ENCODE measurements at places on chromosomes 1 and 21.
A peak's percentile ranks its signal among the peaks of the same experiment; 100 is the strongest.

DNA sequence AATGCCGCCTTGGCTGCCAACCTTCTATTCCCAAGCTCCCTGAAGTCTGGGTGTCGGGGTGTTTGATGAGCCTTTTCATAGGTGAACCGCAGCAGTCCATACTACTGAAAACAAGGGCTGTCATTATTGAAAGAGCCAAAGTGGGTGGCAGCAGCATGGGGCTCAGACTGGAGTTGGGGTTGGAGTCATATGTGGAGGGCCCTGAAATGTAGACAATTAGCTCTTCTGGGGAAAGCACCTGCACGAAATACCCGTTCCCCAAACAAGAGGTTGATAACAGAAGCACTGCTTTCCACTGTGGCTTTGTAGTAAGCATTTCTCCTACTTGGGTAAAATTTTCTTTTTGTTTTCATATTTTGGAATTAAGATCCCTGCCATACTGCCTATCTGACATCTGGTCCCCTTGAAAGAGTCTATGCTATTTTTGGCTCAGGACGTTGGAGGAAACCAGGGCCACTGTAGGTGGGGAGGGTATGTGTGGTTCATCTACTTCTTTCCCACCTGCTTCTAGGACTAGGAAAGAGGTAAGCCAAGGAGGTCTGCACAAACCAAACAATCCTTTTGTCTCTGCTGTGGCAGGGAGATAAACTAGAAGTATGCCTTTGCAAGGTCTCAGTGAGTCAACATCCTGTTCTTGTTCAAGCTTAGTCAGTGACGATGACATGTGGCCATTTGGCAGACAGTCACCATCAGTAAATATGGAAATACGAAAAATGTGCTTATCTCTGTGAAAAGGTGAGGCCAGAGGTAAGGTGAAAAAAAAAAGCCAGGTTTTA is 197.0 kb upstream of the UBE2U start:
- DNase-seq = peak; percentile 52

GRCh38 chr1:10755970-10756521 is 40.4 kb downstream of the CASZ1 start:
- DNase-seq = no peak

DNA sequence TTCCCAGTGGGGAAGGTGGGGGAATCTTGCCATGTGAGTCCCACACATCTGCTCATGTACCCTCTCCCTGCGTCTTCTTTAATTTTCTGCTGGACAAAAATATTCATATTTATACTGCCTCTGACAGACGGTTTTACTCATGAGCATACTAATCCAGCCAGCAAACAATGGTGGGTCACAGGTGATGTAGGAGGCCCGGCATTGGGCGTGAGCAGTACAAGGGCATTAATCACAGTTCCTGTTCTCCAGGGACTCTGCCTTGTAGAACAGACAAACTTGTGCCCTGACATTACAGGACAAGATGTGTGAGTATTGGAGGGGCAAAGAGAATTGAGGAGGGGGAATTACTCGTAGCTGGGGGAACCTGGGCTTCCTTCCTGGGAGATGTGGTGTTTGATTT is 25.0 kb downstream of the MTARC1 start:
- DNase-seq = no peak

DNA sequence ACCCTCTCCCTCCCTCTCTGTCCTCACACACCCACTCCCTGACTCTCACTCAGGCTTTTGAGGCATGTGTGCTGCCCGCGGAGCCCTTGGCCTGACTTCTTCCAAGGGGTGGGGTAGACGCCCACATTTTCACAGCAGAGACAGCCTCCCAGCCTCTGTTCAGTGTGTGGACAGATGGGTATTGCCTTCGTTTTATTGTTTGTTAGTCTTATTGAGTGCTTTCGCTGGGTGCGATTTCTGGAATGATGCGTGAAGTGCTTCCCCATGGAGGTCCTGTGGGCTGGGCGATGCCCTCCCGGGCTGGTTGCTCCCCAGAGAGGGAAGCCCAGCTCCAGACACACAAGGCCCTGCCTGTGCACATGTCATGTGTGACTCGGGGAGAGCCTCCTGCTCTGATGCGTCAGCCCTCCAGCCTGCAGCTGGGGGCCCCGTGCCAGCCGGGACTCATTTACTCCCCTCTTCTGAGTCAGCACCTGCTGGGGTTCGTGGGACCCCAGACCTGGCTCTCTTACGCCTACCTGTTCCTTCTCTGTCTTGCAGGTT is 14.7 kb downstream of the PDXK start:
- DNase-seq = no peak

DNA sequence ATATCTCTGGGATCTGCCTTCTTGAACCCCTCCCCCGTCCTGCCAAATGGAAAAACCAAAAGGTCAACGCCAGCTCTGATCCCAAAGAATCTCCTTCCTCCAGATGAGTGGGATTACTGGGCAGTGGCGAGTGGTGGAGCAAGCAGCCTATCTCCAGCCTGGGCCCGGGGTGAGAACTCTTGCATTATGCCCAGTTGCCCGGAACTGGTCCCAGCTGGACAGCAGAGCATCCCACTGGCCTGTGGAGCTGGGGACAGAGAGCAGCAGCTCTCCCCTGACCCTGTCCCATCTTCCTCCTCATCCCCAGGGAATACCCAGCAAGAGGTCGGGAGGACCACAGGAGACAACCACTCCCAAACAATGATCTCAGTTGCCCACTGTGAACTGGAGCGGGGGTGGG is 130.5 kb downstream of the TMEM53 start:
- DNase-seq = no peak

DNA sequence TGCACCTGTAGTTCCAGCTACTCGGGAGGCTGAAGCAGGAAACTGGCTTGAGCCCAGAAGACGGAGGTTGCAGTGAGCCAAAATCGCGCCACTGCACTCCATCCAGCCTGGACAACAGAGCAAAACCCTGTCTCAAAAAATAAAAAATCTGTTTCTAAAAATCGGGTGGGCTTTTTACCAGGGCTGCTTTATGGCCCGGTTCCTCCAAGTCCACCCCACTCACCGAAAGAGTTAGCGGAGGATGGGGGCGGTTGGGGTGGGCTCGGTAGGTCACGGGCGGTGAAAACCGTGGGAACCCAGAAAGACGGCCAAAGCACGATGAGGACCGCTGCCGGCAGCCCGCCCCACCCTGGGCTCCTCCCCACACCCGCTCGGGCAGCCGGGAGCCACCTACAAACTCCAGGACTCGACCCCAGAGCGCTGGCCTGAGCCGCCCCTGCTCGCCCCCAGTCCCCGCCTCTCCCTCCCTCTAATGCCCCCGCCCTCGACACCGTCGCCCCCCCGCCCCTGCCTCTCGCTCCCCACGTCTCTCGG is 846 bp upstream of the PER3 start:
- DNase-seq = peak; percentile 20

DNA sequence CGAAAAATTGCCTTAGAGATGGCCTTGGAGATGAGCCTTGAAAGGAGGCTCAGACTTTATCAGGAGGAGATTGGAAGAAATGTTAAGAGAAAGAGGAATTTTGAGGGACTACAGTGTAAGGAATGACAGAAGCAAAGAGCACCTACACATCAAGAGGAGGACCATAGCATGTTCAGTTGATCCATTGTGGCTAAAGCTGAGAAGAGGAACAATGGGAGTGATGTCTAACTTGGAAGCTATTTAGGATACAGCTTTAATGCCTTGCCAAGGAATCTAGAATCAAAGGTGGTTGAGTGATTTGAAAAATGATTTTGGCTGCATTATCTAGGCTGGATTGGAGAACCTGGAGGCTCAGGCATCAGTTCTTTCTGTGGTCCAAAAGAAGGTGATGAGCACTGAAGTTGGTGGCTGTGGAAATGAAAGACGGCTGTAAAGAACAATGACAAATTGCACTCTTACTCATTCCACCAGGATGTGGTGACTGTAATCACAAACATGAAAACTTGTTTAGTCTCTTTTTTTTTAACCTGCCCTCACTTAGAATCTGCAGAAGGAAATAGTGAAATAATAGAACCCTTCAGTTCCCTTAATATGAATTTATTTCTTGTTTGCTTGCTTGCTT is 11.3 kb downstream of the FAM20B start:
- DNase-seq = no peak
